ENCODE measurements at places on chromosomes 3 and 15.

DNA sequence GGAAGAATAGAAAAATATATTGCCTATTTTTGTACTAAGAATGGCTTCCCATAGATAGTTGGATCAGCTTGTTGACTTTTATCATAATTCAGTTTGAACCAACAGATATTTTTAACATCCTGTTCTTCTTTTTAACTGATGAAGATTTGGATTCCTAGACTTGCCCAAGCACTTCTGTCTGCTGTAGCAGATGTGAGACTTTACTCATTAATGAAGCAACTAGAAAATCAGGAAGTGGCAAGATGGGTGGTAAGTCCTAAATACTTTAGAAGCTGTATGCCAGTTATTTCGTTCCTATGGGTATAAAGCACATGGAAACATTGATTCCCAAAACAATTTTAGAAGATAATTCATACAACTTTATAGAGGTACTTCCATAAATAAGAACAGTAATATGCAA, 8.4 kb downstream of the PIGB start:
- DNase-seq: no peak

DNA sequence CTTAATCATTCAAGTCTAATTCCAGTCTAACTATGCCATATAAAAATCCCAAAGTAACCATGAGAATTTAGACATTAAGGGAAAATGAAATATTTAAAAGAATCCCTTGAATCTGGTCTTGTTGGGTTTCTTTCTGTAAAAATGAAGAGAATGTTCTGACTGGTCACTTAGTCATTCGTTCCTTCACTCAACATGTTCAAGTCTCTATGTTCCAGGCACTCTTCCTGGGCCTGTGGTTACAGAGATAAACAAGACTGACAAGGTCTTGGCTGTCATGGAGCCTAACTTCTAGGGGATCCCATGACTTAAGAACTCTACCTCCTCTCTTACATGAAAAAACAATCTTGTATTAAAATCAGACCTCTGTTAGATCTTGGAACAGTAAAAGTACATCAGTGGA, 638.6 kb upstream of the TBL1XR1 start:
- DNase-seq: no peak

DNA sequence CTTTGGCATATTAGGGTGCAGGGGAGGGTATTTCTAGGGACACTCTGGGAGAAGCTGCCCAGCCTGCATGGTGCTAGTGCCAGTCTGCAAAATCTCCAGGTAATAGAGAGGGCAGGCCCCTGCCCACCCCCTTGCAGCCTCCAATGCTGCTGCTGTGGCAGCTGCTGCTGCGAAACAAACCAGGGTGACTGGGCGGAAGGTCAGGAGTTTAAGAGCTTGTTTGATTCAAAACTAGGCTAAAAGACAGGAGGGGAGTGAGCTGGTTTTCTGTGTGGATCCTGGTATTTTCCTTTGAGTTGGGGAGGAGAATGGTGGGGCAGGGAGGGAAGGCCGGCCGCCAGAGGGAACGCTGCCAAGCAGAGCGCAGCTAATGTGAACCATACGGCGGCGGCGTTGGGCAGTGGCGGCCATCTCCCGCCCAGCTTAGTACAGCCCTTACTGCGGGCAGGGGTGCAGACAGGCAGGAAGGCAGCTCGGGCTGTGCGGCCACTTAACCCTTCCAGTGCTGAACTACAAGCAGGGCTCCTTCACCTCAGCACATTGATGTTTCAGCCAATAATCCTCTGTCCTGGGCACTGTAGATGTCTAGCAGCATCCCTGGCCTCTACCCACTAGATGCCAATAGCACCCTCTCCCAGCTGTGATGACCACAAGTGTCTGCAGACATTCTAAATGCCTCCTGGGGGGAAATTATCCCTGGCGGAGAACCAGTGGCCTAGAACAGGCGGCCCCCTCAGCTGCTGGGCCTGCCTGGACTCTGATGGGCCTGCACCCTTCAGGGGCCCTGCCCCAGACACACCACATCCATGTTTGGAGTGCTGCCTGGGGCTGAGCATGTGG, 125.7 kb downstream of the EEFSEC start:
- DNase-seq: no peak

GRCh38 chr3:464255-464654, 267.7 kb downstream of the CHL1 start:
- DNase-seq: no peak

DNA sequence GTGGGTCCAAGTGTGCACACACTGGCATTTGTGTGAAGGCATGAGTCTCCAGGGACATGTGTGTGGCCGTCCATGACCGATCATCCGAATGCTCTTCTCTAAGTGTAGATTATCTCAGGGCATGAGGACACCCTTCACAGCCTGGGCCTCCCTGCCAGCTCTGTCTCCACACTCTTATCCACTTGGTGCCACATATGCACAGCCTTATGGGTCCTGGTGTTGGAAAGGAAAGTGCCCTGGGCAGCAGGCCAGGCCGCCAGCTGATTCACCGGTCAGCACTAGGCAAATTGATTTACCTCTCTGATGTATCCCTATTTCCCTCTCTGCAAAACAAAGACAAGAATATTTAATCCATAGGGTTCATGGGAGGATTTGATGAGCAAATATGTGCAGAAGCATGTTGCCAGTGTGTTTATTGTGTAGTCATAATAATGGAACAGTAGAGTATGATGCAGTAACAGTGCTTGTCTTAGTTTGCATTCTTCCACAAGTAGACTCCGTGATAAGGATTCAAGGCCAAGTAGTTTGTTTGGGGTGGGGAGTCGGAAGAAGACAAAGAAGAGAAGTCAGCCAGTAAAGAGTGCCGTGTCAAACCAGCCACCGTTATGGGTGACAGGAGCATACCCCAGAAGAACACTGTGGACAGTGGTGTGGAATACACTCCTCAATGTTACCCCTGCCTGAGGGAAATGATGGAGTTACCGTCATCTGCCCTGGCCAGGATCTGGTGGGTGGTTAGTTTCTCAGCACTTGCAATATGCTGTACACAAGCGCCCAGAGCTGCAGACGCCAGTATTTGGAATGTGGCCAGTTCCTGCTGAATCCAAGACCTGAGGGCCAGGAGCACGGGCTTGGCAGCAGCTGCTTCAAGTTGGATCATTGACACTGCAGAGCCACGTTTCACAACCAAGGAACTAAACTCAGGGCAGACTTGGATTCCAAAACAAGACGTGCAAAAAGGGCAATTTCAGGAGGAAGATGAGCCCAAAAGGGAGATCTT, 85.1 kb downstream of the MTHFS start:
- no peak for DNase-seq

DNA sequence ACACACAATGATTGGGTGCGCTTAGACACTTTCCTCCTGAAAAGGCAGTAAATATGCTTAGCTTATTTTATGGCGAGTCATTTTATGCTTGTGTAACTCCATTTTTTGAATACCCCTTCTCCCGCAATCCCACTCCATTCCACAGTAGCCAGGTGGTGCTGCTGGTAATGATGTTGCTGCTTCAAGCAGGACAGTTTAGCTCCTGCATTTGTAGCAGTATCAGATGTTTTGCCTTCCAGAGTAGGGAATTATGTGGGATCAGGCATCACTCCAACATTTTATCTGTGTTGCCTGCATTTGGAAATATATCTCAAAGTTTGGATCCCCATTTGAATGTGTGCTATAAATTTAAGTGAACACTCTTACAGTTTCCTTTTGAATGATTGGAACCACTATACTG, 302.1 kb upstream of the SGO1 start:
- DNase-seq: no peak

DNA sequence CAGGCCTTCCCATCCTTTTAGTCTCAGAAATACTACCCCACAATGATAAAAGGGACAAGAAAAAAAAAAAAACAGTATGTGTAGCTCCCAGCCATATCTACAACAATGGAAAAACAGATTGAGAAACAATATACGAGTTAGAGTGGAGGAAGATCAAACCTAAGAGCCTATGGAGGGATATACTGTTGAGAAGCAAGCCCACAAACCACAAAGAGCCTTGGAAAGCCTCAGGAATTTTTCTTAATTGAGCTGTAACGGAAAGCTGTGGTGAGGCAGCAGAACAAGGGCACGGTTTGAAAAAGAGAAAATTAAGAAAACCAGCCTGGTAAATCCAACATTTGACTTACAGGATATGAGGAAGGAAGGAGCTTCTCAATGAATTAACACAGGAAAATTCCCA, 21.4 kb downstream of the KPNA1 start:
- DNase-seq: no peak

DNA sequence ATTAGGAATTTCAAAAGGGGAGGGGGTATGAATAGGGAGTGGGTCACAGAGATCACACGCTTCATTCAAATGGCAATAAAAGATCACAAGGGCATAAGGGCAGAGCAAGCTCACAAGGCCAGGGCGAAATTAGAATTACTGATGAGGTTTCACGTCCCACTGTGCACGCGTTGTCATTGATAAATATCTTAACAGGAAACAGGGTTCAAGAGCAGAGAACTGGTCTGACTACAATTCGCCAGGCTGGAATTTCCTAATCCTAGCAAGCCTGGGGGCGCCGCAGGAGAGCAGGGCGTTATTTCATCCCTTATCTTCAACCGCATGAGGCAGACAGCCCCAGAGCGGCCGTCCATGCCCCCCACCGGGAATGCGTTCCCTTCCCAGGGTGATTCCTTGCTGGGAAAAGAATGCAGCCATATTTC, 18.1 kb upstream of the SMCO1 start:
- no peak for DNase-seq

GRCh38 chr3:12957339-12957738, 115.9 kb downstream of the IQSEC1 start:
- no peak for DNase-seq

DNA sequence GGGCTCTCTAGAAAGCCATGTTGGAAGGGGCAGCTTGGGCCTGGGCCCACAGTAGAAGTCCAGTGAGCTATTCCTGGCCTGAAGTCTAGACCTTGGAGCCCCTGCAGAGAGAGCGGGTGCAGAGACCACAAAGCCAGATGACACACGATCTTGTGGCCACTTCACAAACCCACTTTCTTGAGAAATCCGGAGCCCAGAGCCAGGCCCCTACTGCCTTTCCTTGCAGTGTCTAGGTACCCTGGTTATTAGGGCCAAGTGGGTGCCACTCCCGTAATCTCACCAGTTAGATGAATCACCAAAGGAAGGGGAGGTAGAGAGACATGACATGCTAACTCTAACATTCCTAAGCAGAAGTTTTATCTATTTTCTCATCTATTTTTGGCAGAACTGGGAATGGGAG, 72.5 kb upstream of the ADAMTSL3 start:
- DNase-seq: no peak

- no peak for DNase-seq
Observed at GRCh38 chr3:76063811-76064210, 278.5 kb upstream of the ZNF717 start.

DNA sequence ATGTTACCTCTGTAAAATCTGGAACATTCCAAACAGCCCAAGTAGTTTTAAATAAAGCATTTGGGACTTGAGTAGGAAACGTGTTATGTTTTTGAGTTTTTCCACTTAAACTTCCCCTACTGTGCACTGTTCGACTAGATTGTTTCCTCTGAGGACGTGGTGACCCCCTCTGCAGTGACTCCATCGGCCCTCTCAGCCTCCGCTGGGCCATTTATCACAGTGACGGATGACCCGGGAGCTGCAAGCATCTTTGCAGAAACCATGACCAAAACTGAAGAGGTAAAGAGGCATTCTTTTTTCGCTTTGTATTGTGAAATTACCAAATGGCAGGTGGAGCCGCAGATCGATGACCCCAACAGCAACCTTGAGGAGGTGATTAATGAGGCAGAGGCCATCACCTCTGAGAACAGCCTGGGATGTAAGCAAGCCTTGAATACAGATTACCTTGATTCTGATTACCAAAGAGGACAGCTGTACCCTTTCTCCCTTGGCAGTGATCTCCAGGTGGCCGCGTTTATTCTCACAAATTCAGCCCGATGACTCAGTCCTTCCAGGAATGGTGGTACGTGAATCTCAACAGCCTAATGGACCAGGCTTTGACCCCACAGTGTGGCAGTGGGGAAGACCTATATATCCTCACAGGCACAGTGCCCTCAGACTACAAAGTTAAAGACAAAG, 79.1 kb upstream of the FAN1 start:
- DNase-seq: no peak

DNA sequence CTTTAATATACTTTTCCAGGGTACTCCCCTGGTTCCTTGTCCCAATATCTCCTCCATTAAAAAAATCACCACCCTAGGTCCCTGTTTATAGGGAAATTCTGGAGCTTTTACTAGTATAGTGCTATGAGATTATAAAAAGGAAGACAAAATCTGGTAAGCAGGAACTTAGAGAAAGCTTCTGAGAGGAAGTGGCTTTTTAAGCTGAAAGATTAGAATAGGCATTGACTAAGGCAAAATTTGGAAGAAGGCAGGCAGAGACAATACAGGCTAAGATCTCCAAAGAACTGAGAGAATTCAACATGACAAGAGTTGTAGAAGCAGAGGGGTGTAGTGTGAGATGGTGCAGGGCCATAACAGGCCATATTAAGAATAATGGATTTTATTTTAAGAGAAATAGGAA, 25.8 kb downstream of the SGO1 start:
- no peak for DNase-seq

DNA sequence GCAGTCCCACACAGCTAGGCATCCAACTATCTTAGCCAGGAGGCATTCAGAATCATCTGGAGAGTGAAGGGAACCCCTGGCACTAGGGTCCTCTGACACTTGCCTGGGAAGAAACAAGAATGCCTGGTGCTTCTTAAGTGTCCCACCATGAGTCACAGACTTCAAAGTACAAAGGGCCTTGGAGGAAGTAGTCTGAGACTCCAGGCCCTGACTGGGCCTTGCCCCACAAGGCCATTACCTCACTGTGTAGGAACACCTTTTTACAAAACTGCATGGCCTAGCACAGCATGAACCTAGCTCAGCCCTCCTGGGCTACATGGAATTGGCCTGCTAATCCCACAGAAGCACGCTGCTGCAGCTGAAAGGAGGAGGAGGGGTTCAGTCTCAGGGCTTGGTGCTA, 104.5 kb upstream of the SLCO2A1 start:
- DNase-seq: no peak

- no peak for DNase-seq
Observed at GRCh38 chr3:68089572-68090011, 435.2 kb upstream of the SUCLG2 start.

- no peak for DNase-seq
Observed at GRCh38 chr3:110956081-110956480, 115.5 kb upstream of the NECTIN3 start.

GRCh38 chr15:79769933-79770759, 126.7 kb downstream of the MTHFS start:
- DNase-seq: no peak

DNA sequence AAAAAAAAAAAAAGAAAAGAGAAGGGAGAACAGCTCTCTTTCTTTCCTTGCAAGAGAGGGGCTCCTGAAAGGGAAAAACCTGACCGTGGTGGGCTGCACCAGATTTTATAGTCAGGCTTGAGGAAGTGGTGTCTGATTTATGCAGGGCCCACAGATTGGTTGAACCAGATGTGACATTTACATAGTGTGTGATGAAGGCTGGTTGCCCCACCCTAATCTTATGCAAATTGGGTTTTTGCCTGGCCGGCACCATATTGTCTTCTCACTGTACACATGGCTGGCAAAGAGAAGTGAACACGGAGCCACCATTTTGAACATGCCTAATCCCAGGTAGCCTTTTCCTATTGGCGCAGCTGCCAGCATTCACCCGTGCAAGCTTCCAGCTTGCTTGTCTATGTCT, 154.4 kb downstream of the OXSM start:
- no peak for DNase-seq

Data from GOT3 (cell line).